ENCODE measurements at places on chromosomes 2 and 18. TPM values are rescaled to one million over a fixed set of nuclear protein-coding genes. Genes with fewer than 3 reads are reported as not detected.

GRCh38 chr2:1156531-1156930, 205.9 kb downstream of the SNTG2 start:
- no peak for DNase-seq

GRCh38 chr2:235432741-235433520, 60.9 kb upstream of the AGAP1 start:
- no peak for DNase-seq

DNA sequence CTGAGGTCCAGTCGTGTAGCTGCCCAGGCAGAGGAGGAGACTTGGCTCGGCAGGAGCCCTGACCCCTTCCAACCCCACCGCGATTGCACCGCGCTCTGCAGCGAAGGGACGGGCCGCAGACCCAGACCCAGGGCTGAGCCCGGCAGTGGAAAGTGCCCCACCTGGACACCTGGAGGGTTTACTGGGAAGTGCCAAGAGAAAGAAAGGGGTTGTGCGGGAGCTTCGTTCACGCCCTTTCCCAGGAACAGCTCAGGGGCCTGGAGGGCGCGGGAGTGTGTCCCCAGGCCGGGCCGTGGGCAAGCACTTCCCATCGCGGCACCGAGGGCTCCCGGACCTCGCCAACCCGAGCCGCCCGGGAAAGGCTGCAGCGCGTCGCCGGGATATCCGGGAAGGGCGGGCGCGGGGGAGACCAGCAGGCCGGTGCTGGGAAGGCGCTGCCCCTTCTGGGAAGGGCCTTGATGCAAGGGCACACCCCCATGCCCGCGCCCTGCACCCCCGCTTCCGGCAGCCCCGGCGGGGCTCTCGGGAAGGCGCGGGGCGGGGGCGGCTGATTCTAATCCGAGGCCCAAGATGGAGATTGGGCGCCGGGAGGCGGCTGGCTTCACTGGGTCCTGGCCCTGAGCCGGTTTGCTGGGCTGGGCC, 36.1 kb upstream of the MRPL33 start:
- no peak for DNase-seq

DNA sequence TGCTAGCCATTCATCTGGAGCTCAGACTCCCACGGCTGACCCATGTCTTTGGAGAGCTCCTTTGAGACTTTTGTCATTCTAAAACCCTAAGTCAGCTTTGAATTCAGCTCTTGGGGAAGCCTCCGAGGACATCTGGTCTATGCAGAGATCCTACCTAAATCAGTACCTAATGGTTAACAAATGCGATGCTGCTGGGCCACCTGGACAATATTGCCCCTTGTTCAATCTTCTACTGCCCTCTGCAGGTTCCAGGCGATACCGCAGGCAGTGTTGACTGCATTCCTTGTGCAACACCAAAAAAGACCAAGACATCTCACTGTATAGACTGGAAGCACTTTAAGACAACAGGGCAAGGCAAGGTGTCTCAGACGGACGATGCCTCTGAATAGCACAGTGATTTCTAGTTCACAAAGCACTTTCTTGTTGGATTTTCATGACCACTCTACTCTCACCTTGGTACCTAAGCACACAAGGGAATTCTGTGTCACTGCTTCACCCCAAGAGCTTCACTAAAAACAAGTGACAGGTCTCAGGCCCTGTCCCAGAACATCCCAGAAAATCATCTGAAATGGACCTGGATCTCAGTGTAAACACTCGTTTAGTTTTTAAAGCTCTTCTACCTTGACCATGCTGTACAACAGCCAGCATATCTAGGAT, 80.9 kb downstream of the XDH start:
- peak; percentile 89 for DNase-seq

- no peak for DNase-seq
Observed at GRCh38 chr2:142218471-142218870, 87.7 kb upstream of the LRP1B start.

- DNase-seq = no peak
Observed at GRCh38 chr2:118830118-118830517, 17.3 kb downstream of the EN1 start.

GRCh38 chr2:115163572-115163971, 721.1 kb downstream of the DPP10 start:
- DNase-seq = no peak

- DNase-seq = no peak
Observed at GRCh38 chr2:111149882-111150455, 29.3 kb downstream of the BCL2L11 start.

- no peak for DNase-seq
Observed at GRCh38 chr2:13596233-13596632, 879.5 kb downstream of the TRIB2 start.

DNA sequence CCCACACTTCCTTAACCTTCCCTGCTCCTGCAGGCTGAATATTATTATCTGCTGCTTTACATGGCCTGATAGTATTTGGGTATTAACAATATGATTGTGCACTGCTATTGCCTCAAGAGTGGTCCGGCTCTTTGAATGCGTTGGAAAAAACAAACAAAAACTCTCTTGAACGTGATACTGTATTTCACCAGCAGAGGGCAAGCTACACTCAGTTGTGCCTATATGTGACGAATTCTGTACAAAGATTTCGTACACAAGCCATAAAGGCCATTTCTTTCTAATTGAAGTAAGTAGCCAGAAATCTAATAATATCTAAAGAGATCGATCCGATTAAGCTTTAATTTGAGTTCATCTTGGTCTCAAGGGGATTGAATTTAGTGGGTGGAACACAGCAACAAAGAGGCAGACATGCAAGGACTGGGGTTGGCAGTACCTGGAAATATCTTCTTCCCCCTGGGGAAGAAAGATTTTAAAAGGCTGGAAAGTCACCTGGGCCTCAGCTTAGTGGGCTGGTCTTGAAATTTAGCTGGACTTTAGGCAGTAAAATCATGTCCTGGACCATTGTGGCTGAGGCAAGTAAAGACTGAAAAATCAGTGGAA, 49.3 kb upstream of the RAB6D start:
- DNase-seq = no peak

DNA sequence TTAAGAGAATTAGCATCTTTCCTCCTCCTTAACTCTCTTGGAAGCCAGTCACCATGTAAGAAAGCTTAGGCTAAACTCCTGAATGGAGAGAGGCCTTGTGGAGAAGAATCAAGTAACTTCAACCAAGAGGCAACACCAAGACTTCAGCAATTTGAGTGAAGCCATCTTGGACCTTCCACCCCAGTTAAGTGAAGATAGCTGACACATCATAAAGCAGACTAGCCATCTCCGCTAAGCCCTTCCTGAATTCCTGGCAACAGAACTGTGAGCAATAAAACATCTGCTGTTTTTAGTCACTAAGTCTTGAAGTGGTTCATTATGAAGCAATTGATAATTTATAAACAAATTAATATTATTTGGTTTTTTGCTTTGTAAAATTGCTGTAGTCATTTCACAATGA, 1.5 kb upstream of the ZNF397 start:
- no peak for DNase-seq

DNA sequence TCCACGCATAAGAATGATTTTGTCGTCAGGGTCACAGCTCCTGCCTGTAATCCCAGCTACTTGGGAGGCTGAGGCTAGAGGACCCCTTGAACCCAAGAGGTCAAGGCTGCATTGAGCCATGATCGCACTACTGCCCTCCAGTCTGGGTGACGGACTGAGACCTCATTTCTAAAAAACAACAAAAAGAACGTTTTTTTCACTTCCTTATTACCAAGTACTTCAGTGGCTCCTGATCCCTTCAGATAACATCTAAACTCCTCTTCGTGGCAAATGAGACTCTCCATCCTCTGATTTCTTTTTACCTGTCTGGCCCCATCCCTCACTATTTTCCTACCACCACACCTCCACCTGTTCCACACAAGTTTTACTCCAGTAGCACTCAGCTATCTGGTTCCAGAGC, 105.4 kb upstream of the TLK1 start:
- DNase-seq = no peak

- DNase-seq = no peak
Observed at GRCh38 chr2:41084321-41084720, 632.4 kb upstream of the SLC8A1 start.

DNA sequence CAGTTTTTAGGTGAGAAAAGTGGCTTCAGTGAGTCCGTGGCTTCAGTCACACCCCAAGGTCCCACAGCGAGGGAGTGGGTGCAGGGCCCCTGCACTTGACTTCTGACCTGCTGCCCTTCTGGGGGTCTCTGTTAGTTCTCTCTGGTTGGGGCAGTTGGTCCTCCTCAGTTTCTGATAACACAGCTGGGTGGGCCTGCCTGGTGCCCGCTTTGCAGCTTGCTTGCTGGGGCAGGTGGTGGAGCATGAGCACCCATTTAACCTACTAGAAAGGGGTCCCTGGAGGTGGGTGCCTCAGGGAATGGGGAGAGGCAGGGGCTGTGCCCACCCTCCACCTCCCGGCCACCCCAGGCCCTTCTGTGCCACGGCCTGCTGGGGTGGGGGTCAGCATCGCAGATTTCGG, 83.2 kb downstream of the ASB1 start:
- no peak for DNase-seq

ABCB6 gene
- total RNA-seq = 30.0 TPM

GPBAR1 gene
- total RNA-seq = not detected

MALL gene
- 0.68 TPM for total RNA-seq

KATNAL2 gene
- total RNA-seq = 7.1 TPM
